ENCODE measurements at places on chromosomes 2 and 18.

GRCh38 chr2:152175012-152175367, 573 bp downstream of the STAM2 start:
- DNase-seq, result no peak

DNA sequence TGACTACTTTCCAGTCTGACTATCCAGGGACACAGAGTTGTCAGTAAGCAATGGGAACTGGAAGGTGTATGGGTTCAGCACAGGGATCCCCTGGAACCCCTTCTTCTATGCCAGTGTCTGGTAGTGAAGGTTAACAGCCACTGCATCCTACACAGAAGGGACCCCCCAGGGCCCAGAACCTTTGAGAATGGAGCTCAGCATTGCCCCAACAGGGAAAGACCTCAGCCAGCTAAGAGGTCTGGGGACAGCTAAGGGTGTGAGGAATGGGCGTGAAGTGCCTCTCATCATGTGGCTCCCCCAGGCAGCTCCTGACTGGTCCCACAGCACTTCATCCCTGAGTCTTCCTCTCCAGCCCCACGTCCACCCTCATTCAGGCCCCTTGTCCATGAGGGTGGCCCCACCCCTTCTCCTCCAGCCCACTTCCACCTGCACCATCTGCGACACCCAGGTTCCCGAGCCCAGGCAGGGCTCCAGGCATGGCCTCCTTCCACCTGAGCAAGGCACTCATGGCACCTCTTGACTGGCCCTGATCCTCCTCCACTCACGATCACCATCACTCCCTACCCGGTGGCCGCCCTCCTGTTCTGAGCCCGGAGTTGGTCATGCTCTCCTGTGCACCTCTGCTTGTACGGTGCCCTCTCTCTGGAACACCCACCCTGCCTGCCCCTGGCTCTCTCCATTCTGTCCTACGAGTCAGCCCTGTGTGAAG, 77.1 kb downstream of the SFXN5 start:
- no peak for DNase-seq

DNA sequence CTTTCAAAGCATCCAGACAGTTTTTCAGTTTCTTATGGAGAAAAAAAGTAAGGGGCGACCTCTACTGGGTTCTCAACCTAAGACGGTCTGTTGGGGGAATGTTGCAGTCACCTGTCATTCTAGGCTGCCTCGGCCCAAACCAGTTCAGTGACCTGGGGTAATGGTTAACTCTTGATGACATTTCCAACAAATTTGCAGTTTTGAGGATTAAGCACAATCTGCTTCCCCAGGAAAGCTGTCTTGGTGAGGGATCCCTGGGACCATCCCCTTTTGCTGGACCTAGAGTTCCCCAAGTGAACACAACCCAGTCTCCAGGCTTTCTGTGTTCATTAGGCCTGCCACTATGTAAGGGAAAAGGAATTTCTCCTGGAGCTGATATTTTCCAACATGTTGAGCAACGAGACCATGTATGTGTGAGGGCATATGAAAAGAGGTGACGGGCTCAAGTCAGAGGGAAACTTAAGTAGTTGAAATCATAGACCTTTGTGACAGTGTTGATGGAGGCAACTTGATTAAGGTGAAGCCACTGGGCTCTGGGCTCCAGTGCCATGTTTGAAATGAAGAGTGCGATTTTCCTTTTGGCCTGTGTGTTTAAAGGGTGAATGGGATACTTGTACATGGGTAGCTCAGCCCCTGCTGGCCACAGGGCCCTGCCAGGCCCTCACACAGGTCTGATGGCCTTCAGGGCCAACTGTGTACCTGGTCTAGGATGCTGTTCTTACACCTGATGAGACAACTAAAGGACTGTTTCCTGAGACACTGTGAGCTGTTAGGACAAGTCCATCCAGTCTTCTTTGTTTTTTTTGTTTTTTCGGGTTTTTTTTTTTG, 27.0 kb downstream of the FOSL2 start:
- no peak for DNase-seq

- no peak for DNase-seq
Measured at GRCh38 chr2:68088940-68089339, 26.1 kb upstream of the C1D start.

DNA sequence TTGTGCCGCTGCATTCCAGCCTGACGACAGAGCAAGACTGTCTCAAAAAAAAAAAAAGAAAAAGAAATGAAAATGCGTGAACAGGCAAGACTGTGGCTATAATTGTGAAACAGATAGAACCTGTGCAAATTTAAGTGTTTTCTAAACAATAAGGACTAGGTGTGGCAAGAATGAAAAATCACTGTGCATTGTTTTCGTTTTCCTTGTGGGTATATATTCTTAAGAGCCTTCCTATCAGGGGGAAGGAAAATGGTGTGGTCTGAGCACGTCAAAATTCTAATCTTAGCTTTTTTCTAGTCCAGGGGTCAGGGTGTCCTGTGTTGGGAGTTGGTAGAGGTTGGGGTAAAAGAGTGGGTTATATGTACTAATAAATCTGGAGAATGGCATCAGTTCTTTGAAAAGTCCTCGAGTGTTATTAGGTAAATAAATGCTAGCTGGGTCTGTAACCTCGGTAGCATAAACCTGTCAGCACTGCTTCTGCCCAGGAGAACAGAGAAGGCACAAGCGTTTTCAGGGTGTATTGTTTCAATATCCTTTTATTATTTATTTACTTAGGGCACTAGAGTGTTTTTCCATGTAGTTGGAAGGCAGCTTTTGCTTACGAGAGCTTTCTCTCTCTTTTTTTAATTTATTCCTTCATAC, 11.6 kb downstream of the ATP6V1C2 start:
- DNase-seq, result no peak

GRCh38 chr2:177538323-177538722, 145.8 kb downstream of the AGPS start:
- no peak for DNase-seq

DNA sequence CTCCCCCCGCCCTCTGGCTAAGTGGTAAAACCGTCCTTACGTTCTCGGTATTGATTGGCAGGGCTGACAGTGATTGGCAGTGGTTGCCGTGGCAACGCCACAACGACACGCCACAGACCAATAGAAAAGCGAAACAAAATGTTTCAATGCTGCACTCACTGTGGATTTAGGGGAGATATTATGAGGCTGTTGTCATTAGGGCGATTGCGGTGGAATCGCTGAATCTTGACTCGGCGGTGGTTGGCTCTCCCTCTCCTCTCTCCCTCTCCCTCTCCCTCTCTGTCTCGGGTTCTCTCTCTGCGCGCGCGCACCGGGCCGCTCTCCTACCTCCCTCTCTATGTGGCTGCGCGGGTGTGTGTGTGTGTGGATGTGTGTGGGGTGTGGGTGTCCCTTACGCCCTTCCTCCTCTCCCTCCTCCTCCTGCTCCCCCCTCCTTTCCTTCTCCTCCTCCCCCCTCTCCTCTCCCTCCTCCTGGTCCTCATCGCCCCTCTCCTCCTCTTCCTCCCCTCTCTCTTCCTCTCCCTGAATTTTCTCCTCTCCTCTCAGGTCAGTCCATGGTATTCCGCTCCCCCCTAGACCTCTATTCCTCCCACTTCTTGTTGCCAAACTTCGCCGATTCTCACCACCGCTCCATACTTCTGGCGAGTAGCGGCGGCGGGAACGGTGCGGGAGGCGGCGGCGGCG, at the start of gene SIX3:
Gene SIX3 (plus strand): TSS at position 152 of the 684 bp plus-strand sequence. CDS start 403 bp downstream, at position 555.
- DNase-seq, result no peak

- DNase-seq, result no peak
Measured at GRCh38 chr2:62908145-62908544, 142.5 kb upstream of the OTX1 start.

GRCh38 chr2:172089633-172090032, 4.3 kb downstream of the DLX1 start:
- DNase-seq, result no peak

DNA sequence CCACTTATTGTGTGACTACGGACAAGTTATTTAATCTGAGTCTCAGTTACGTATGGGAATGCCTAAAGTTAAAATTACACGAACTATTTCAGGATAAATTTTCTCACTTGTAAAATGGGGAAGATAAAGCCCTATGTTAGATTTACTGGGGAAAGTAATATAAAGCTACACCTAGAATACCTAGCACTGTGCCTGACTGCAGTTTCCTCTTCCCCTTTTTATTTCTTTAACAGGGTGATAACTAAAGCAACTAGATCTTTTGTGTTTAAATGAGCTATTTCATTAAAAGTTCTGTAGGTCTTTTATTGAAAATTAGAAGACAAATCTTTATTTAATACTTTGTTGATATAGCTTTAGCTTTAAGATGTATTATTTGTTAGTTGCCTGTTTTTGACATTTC, 5.0 kb downstream of the B3GNT2 start:
- DNase-seq, result no peak

DNA sequence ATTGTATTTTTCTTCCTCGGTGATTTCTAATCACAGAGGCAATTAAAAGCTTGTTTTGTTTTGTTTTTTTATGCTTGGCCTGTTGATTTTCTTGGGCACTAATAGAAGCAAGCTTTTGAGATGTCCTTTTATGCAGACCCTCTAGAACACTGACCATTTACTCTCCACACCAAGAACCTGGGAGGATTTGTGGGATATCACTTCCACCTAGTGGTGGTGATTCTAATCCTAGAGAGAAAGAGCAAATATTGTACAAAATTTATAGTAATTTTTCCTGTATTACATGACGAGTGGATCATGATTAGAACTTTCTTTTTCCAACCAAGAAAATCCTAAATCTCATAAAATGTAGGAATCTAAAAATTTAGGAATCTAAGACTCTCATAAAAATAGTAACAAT, 23.4 kb downstream of the NEMP2 start:
- no peak for DNase-seq

- no peak for DNase-seq
Measured at GRCh38 chr2:98656800-98657199, 48.4 kb downstream of the UNC50 start.

DNA sequence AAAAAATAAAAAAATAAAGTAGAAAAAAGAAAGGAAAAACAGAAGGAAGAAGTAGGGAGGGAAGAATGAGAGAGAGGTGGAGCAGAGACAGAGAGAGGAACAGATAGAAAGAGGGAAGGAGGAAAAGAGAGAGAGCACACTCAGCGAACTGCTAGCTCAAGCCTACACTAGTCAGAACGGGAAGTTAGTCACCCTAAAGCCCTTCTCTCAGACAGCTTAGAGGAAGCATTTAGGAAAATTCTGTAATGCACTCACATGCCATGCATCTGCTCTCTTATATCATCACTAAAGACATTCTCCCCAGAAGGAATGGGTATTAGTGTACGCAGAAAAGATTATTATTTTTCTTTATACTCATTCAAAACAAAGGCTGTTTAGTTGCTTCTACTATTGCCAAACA, 68.1 kb upstream of the SULT1C3 start:
- DNase-seq, result no peak

GRCh38 chr2:150191349-150191748, 296.1 kb downstream of the RND3 start:
- no peak for DNase-seq

Data from ovary (tissue), 10 donors.